ENCODE measurements at places on chromosomes 6 and 20.

- DNase-seq = no peak
Measured at GRCh38 chr6:16927205-16927604, 165.9 kb upstream of the ATXN1 start.

DNA sequence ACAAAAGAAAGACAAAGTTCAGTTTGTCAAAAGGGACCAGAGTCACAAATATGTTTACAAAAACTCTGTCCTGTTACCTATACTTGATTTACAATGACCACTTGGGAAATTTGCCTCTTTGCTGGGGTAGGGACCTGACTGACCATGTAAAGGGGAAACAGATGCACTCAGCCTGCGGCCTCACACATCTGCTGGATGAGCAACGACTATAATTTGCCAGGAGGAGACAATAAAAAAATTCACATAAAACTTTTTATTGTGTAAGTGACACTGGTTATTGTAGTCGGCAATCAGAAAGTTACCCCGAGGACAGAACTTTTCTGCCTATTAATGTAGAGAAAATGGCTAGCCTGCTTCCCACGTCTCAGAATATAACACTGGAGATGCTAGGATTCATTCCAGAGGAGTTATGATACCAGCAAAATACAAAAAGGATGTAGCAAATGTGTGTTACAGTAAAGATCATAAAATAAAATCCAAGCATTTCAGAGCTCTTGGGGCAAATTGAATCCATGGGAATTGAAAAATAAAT lies 415.4 kb upstream of the SPTLC3 start:
- no peak for DNase-seq

DNA sequence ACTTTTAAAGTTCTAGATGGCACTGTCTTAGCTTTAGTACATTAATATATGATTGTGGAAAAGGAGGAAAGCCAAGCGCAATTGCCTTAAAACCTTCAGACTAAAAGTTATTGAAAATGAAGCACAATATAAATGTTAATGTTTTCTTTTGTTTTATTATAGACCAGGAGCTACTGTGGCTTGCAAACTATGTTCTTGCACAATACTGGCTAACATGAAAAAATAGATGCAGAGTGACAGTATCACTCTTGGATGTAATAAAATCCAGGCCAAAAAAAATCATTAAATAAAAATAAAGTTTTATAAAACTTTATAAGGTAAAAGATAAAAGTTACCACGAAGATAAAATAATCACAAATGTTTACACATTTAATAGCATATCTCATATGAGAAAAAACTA lies 18.3 kb upstream of the PLN start:
- DNase-seq = no peak

GRCh38 chr6:113719064-113719463 lies 138.1 kb upstream of the MARCKS start:
- no peak for DNase-seq

DNA sequence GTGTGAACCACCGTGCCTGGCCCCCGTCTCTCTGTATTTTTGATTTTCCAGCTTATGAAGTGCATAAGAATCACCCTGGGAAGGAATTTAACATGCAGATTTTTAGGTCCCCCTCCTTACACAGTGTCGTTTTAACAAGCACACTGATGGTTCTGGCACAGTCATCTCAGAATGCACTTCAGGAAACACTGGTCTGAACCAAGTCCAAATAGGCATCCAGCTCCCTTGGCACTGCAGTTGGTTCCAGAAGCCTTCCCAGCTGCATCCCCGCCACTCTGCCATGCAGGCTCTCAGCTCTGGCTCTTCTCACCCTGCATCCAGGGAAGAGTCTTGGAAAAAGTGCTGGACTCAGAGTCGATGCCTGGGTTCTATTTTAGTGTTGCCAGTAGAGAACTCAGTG lies 20.1 kb downstream of the RIPOR2 start:
- DNase-seq = no peak

DNA sequence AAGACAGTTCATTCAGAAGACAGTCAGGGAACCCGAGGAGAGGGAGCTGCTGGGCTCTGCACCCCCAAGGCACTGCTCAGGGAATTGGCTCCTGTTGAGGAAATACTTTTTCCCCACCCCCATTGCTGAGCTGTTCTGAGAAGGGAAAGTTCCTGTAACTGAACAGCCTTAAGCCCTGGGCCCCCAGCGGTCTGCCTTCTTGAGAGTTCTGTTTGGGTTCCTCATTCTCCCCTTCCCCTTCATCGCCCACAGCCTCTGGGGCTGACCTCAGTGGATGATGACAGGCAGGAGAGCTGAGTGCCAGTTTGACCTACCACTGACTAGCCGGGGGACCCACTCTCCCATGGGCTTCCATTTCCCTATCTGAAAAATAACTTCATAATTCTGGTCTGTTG lies 10.7 kb downstream of the HCK start:
- peak; percentile 14 for DNase-seq

Data from activated CD4-positive, alpha-beta T cell treated with anti-CD3 and anti-CD28 coated beads, Interleukin-2, Interleukin-6, amounts not matched to agents 100 ng/mL and 50 ng/mL, durations not matched to agents 16 hours and 8 hours (primary cell).